Cerebellum (tissue), 4 donors: ENCODE measurements at places on chromosomes 11 and 22. TPM values are rescaled to one million over a fixed set of nuclear protein-coding genes. Genes with fewer than 3 reads are reported as not detected.

DNA sequence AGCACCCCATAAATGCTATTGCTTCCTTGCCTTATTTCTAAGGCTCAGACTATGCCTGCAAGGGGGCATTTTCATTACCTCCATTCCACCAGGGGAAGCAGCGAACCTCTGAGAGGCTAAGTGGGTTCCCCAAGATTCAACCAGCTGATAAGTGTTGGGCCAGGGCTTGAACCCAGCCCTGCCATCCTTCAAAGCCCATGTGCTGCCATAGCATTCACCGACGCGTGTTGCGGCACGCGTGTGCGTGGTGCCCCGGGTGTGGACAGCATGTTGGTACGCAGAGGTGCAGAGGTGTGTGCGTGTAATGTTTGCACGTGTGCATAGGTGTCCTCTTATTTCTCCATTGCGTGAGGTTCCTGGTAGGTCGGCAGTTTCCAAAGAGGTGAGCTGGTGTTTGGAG lies 66.0 kb upstream of the PPARA start:
- no peak for DNase-seq

DNA sequence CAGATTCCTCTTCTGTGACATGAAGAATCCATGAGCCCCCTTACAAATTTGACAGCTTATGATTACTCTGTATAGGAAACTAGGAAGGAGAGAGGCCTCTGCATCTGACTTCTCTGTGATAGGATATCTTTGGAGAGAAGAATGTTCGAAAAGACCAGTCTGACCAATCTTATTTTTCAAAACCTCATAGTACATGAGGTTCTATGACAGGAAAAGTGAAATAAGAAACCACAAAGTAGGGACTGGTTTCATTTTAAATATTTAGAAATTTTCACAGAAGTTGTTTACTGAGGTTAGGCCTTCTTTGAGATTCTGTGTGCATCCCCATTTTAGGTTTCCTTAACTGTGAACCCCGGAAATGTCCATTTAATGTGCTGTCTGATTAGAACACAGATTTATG lies 2.1 kb upstream of the OR4X1 start:
- DNase-seq: no peak

- DNase-seq: no peak
Measured at GRCh38 chr11:59436169-59436568, at the start of gene OR5A1. Gene OR5A1, plus strand, starts transcription at chr11:59436469. Its CDS starts 6,700 bp downstream, at chr11:59443169.

DNA sequence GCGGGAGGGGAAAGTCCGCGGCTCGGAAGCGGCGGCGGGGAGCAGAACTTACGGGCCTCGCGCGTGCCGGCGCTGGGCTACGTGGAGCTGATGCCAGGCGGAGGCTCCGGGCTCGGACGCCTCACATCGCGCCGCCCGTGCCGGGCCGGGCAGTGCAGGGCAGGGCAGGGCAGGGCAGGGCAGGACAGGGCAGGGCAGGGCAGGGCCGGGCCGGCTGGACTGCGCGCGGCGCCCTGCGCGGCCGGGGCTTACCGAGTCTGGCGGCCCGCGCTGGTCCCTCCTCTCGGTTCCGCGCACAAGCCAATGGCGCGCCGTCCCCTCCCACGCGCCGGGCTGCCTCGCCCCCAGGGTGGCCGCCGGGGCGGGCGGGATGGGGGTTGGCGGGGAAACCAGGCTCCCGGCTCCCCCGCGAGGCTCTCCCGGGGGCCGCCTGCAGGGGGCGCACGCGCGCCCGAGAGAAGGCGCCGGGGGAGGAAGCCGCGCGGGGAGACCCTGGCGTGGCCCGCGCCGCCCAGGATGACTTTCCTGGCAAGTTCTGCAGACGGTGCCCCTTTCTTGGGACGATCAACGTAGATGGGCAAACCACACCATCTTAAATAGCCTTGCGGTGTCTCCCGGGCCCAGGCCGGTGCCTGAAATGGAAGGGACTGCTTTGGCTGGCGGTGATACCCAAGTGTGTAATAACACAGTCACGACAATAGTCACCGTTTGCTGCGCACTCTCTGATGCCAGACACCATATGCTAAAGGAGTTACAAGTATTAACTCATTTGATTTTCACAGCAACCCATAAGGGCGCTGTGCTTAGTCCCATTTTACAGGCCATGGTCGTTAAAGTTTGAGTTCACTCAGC lies at the start of gene TP53I11:
TP53I11 (minus strand) TSS at position 259 of the 852 bp plus-strand sequence. CDS start 12,548 bp downstream, outside the sequence.
- DNase-seq: peak; percentile 85

- DNase-seq: no peak
Measured at GRCh38 chr11:124872741-124873140, 7.5 kb downstream of the ROBO3 start.

GRCh38 chr11:70590356-70590991 lies 192.1 kb downstream of the CTTN start:
- no peak for DNase-seq

The PIH1D2 gene
- total RNA-seq: 3.4 TPM

The FAM111B gene
- total RNA-seq: 15.0 TPM

The C11orf97 gene
- not detected for total RNA-seq

The TYMP gene
- total RNA-seq: 2.3 TPM
